ENCODE measurements at places on chromosomes 5 and 9. TPM values are rescaled to one million over a fixed set of nuclear protein-coding genes. Genes with fewer than 3 reads are reported as not detected.

DNA sequence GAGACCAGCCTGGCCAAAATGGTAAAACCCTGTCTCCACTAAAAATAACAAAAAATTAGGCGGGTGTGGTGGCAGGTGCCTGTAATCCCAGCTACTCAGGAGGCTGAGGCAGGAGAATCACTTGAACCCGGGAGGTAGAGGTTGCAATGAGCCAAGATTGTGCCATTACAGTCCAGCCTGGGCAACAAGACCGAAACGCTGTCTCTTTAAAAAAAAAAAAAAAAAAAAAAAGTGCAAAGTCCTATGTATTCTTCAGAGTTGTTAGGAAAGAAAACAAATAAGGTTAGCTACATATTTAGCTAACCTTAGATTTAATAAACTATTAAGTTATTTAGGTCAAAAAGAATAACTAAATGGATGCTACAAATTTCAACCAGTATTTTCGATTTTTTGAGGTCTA is 11.5 kb downstream of the ATG12 start:
- no peak for DNase-seq

DNA sequence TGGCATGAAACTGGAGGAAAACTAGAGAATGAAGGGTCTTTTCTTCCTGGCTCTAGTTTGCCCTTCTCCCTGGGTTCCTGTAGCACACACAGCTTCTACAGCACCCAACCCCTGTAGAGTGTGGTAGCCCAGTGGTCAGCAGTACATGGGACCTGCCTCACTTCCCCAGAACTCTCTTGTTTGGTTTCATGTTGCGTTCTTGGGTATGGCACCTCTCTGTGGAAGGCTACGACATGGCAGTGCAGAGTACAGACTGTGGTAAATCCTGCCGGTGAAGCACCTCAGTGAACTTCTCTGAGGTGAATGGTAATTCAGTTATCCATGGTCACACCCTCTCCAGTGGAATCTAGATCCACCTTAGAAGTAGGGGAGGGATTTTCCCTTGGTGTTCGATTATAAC is 105.5 kb downstream of the TLR4 start:
- DNase-seq: no peak

DRD1 gene
- total RNA-seq: 1.3 TPM

LURAP1L gene
- 13.3 TPM for total RNA-seq

BARX1 gene
- not detected for total RNA-seq

ZNF169 gene
- 9.8 TPM for total RNA-seq

DNA sequence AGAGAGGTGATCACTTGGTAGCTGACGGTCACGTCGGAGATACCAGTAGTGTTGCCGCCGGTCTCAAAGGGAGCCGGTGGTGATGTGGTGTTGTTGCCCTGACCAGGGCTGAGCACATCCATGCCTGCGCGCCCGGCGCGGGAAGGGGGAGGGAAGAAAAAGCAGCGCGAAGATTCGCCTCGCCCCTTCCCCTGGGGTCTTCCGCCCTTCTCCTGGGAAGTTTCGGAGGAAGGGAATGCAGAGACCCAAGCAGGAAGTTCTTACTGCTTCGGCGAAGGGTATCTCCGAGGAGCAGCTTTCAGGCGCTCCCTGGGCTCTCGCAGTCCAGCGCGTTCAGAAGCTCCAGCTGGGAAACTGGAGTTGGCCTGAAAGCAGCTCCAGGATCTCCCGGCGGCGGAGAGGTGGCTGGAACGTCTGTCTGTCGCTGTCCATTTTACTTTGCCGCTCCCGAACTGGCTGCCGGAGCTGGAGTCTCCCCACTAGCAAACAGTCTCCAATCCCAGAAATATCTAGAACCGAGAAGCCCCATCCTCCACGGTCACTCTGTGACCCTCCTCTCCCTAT is 565 bp downstream of the HTR1A start:
- DNase-seq: no peak

DNA sequence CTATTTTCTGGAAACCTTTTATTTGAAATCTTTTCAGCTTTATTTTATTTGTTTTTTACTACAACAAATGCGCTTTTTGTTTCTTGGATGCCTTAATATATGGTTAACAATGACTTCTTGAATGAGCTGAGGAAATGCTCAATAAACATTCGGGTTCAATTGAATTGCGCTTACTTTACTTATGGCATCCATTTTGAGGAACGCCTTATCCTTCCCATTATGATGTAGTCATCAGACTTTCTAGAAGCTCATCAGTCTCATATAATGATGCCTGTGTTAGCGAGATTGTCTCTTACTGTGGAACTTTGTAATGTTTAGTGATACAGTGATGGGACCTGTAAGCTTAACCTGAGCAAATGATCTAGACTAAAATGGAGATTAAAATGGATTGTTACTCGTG is 916 bp downstream of the SHLD3 start:
- DNase-seq: no peak

DNA sequence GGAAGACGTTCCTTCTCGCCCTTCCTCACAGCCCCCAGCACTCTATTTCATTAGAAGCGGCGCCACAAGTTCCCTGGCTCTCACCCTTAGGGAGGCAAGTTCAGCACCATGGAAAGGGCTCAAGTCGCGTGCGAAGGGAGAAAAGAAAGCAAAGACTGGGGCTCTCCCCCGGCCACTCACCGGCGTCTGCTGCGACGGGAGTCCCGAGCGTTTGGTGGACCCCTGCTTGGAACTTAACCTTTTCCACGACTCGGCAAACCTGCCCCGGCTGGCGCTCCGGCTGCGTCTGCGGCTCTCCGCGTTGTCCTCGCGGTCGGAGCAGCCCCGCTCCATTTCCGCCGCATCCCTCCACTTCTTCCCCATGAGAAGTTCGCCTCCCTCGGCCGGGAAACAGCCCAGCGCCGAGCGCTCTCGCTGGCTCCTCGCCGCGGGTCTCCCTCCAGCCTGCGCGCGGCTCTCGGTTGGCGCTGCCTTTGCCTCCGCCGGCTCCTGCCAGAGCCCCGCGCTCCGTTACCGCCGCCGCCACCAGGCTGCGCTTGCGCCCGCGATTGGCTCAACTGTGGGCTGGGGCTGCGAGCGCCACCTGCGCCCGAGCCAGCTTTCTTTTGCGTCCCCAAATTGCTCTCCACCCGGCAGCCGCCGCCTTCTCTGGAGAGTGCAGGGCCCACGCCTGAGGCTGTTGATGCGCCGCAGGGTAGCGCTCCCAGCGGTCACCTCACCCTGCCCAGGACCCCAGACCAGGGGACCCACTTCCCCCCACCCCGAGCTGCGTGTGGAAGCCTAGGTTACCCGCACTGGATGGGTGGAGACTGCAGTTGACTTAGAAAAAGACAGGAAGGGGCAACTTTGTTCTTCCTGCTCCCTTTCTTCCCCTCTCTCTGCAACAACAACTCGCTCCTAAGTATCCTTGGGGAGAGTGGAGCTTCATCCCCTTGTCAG is 321.6 kb downstream of the CEMIP2 start:
- DNase-seq: peak; percentile 78

DNA sequence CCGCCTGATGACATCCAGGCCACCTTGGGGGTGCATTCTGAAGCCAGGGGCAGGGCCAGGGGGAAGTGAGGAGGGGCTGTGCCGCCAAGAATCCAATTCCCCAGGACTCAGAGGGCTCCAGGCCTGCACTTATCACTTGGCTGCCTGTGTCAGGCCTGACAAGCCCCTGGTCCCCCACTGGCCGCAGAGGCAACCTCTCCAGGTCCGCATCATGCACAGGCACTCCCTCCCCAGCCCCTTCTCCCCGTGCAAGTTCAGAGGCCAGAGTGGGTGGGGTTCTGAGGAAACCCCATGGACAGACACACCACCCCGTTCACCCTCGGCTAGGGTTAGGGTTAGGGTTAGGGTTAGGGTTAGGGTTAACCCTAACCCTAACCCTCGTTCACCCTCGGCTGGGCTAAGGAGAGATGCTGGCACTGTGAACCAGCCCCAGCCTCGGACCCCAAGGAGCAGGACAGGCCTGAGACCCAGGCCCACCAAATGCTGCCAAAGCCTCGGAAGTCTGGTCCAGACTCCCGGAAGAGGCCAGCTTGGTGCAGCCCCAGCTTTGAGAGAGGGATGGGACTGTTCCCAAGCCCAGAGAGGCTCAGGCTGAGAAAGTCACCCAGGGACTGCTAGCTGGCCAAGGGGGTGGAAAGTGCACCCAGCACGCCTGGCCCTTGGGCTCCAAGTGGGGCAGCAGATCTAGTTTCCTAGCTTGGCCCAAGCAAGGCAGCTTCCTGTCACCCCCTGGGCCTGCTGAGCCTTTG is 4.9 kb downstream of the LCN2 start:
- no peak for DNase-seq

CERT1 gene
- total RNA-seq: 55.9 TPM

- DNase-seq: no peak
Measured at GRCh38 chr5:110161162-110161561, 471.4 kb downstream of the MAN2A1 start.

HNRNPA0 gene
- 39.9 TPM for total RNA-seq

TLR4 gene
- 8.4 TPM for total RNA-seq

DNA sequence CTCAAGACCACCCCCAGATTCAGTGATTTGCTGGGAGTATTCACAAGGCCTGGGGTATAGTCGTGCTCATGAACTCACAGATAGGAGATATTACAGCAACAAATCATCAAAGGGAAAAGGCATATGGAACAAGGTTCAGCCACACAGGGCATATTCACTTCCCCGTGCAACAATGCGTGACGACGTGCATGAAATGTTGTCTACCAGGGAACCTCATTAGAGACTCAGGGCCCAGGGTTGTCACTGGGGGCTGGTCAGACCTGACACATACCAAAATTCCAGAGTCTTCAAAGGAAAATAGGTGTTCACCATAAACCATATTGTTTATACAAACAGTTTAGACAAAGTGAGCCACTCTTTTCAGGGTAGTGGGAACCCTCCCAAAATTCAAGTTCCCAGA is 212.4 kb downstream of the RFK start:
- no peak for DNase-seq

UNC13B gene
- 21.1 TPM for total RNA-seq

- peak; percentile 20 for DNase-seq
Measured at GRCh38 chr9:137087409-137087925, 682 bp downstream of the MAN1B1 start.

- no peak for DNase-seq
Measured at GRCh38 chr5:111582993-111583601, 70.8 kb upstream of the STARD4 start.

Measured in cerebellum (tissue), 4 donors.